Muscle of back (tissue), 13 donors: ENCODE measurements at places on chromosomes 5 and 9.
A peak's percentile ranks its signal among the peaks of the same experiment; 100 is the strongest.

- no peak for DNase-seq
These were observed 14.9 kb downstream of the BRD3 start for GRCh38 chr9:134052941-134053340.

DNA sequence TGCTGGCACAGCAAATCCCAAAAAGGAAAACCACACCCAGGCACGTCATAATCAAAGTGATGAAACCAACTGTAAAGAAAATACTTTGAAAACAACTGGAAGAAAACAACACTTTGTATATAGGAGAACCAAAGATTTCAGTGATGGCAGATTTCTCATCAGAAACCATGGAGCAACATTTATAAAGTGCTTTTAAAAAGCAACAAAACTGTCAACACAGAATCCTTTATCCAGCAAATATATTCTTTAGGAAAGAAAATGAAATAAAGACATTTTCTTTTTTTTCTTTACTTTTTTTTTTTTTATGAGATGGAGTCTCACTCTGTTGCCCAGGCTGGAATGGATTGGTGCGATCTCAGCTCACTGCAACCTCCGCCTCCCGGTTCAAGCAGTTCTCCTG, 5.3 kb upstream of the FAM151B start:
- no peak for DNase-seq

DNA sequence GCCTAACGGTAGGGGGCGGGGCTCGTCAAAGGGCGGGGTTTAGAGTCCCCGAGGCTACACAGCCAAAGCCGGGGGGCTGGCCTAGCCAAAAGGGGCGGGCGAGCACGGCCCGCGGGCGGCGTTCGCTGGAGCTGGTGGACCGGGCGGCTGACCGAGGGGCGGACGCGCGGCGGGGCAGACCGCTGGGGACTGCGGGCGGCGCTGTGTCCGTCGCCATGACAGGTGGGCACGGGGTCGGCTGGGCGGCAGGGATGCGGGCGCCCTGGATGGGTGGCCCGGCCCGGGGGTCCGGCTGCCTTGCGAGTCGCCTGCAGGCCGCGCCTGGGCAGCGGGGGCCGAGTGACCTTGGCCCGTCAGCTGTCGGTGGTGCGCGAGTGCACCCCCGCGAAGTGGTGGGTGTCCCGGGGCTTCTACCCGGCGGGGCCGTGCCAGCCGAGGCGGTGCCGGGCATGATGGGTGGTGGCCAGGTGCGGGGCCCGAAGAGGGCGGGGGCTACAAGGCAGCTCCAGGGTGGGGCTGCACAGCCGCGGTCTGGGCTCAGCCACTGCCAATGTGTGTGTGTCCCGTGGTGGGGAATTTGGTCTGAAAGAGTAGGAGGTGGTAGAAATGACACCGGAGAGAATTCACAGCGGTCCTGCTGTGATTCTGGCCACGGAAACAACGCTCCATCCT, at the start of gene CARD19:
Gene CARD19 (plus strand): TSS at position 87 of the 672 bp plus-strand sequence. CDS start 129 bp downstream, at position 216.
- DNase-seq: no peak

GRCh38 chr5:73180566-73180965, 7.6 kb downstream of the TMEM174 start:
- no peak for DNase-seq

DNA sequence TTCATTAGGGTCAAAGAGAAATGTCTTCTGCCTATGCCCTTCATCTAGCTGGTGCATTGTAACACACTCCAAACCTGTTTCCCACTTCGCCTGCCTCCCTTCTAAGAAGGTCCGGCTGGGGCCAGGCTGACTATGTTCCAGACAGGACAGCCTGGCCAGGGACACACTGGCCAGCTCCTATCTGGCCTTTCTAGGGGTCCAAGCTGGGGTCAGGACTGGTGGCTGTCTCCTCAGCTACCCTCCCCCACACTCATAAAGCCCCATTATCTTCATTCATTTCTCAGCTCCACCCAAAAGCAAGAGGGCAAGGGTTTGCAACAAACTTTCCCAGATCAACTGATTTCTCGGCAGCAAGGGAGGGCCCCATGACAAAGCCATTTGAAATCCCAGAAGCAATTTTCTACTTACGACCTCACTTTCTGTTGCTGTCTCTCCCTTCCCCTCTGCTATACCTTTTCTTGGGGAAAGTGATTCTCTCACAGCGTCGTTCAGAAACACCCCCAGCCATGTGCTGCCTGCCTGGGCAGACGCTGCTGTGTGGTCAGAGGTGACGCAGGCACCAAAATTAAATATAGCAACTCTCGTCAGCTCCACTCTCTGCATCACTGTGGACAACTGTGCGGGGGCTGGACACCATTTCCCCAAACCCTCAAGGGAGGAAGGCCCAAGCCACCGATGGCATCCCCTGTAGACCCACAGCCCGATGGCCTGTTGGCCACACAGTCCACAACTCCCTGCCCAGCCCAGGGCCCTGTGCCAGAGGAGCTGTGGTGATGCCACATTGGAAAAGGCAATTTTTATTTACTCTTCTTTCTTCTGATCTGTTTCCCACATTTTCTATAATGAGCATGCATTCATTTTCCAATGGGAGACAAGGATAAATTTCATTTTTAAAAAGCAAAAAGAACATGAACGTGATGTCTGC, 6.1 kb downstream of the IL13 start:
- no peak for DNase-seq

DNA sequence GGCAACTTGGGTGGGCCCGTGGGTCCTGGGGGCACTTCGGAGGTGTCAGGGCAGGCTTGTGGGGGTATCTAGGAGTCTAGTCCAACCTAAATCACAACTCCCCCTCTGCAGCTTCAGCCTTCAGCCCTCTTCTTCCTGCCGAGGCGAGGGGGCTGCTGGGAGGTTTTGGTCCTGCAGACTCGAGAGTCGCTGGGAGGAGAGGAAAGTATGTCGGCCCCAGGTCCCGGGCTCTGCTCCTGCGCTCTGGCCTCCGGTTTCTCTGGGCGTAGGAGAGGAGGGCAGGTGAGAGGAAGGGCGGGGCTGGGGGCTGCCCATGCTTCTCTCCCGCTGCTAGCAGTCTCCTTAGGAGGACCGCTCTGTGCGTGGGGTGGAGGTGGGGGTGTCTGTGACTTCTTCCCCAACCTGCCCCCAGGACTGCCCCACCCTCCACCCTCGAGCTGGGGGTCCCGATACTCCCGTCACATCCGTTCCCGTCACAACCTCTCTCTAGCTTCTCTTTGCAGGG, 139.8 kb upstream of the COL5A1 start:
- DNase-seq: no peak

- no peak for DNase-seq
These were observed 13.8 kb downstream of the TBC1D2 start for GRCh38 chr9:98241357-98242300.

DNA sequence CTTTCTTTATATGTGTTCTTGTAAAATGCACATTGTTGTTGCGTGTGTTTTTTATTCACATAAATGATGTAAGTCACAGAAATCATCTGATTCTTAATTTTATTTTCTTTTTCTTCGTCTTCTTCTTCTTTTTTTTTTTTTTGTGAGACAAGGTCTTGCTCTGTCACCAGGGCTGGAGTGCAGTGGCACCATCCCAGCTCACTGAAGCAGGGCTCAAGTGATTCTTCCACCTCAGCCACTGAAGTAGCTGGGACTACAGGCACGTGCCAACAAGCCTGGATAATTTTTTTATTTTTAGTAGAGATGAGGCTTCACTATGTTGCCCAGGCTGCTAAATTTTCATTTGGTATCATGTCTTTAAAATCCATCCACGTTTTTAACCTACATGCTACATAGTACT, 28.5 kb upstream of the FANCC start:
- DNase-seq: no peak

GRCh38 chr9:103798620-103799019, 295.5 kb upstream of the SMC2 start:
- DNase-seq: no peak

DNA sequence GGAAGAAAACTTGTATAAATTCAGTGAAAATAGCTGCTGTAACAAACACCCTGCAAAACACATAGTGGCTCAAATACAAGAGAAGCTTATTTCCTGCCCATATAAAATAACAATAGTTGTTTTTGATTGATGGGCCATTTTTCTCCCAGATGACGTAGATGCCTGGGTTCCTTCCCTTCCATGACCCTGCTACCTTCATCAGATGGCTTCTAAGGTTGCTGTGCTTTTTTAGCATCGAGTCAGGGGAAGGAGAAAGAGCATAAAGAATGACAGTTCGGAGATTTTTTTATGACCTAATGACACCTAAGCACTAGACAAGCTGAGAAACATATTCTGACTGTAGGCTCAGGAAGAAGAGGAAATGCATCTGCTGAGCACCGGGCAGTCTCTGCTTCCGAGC, 34.7 kb upstream of the DPYSL3 start:
- no peak for DNase-seq

- DNase-seq: peak; percentile 29
These were observed 28.3 kb downstream of the GALNT10 start for GRCh38 chr5:154218786-154219185.

DNA sequence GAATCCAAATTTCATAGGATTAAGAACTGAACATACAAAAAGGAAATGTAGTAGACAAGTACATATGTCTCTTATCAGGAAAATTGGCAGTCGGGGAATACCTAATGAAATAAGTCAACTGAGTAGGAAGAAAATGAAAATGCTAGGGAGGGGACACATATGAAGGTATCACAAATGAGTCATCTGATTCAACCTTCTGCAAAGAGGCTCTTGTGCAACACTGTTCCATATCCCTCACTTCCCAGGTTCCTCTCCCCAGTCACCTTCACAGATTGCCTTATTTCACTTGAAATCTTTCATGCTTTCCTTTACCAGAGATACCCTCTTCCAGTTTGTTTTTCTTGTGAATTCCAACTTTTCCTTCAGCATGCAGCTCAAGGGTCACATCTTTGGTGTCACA, 139.0 kb downstream of the RFX3 start:
- no peak for DNase-seq

- DNase-seq: no peak
These were observed 328.6 kb upstream of the NUDT12 start for GRCh38 chr5:103891151-103891550.

DNA sequence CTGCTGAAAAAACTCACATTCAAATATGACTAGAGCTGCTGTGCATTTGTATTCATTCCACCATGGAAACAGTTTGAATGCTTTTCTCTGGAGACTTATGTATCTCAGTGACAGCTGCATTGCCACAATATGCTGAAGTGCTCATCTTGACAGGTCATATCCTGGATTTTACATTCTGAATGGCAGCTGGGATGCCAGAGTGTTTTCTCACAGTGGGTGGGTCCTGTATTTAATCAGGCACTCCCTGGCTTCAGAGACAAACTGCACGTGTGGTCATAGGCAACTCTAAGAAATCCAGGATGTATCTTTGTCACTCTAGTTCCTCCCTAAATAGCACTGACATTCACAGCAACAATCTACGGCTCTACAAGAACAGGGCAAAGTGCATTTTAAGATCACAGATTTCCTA, 75.6 kb downstream of the ST8SIA4 start:
- peak; percentile 68 for DNase-seq

GRCh38 chr5:147519380-147519779, 9.5 kb upstream of the DPYSL3 start:
- no peak for DNase-seq
